A549 treated with GW870086 at 1 μM for 4 hours (cell line): ENCODE measurements at places on chromosomes 12 and 14. TPM values are rescaled to one million over a fixed set of nuclear protein-coding genes. Genes with fewer than 3 reads are reported as not detected.

Gene PROX2
- not detected in 5 replicates for total RNA-seq

Gene CHST11
- total RNA-seq: 16.1 to 24.1 TPM (median 21.7 TPM) in 5 replicates

Gene STXBP6
- total RNA-seq: 2.1 to 2.7 TPM (median 2.5 TPM) in 5 replicates

Gene CLEC9A
- total RNA-seq: not detected in 5 replicates

Gene RNASE7
- not detected in 5 replicates for total RNA-seq

Gene RNASE2
- total RNA-seq: not detected in 5 replicates

Gene ISCA2
- total RNA-seq: 38.3 to 44.1 TPM (median 43.3 TPM) in 5 replicates

Gene NEUROD4
- not detected in 5 replicates for total RNA-seq

Gene AICDA
- total RNA-seq: 0.13 to 0.34 TPM (median 0.23 TPM) in 4 of 5 replicates, not detected in the other

Gene AMIGO2
- 68.0 to 107 TPM (median 99.4 TPM) in 5 replicates for total RNA-seq

Gene ALG10
- total RNA-seq: 4.5 to 6.7 TPM (median 5.2 TPM) in 5 replicates

Gene SIX4
- total RNA-seq: 1.3 to 3.6 TPM (median 2.9 TPM) in 5 replicates

Gene ISCU
- 89.2 to 99.6 TPM (median 94.8 TPM) in 5 replicates for total RNA-seq

Gene PPTC7
- total RNA-seq: 17.3 to 26.1 TPM (median 25.1 TPM) in 5 replicates

Gene DPPA3
- not detected in 5 replicates for total RNA-seq
